ENCODE measurements at places on chromosomes 7 and 10.

DNA sequence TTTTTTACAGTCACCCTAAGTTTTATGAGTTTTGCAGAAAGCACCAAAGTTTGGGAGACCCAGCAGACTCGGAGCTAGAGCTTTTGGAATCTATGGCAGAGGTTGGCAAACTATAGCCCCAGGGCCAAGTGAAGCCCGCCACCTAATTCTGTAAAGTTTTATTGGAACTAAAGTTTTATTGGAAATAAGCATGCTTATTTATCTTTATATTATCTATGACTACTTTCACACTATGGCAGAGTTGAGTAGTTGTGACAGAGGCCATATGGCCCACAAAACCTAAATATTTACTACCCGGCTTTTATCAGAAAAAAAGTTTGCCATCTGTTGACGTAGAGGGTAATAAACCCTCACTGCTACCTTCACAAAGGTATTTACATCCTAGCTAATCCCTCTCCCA lies 267.6 kb downstream of the GPAM start:
- DNase-seq = no peak

DNA sequence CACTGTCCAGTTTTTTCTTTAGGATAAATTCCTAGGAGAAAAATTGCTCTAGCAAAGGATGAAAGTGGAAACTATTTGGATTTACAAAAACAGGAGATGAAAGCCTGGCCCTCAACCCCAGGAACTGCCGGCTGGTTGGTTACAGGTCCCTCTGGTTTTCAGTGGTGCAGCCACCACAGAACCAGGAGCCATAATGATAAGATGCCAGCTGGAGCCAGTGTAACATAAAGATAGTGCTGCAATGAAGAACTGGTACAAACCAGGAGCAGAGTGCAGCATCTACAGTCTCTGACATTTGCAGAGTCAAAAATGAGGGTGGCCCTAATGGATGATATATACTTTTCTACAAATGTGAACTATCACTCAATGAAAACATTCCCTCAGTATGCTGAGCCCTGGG lies 20.4 kb upstream of the NUP42 start:
- no peak for DNase-seq

DNA sequence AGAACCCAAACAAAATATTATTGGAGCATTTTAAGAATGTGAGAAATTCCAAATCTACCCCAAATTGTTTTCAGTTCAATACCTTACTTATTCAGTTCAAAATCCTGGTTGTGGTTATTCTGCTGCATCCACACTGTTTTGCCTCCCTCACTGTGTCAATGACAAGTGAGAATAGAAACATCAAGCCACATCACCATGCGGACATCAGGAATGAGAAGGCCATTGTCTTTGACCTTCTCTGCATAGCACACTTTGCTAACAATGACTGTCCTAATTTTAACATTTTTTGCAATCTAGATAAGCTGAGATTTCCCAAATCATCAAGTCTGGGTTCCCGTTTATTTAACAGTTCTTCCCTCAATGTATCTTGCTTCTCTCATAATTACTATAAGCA lies 93.7 kb downstream of the ELAPOR2 start:
- no peak for DNase-seq

DNA sequence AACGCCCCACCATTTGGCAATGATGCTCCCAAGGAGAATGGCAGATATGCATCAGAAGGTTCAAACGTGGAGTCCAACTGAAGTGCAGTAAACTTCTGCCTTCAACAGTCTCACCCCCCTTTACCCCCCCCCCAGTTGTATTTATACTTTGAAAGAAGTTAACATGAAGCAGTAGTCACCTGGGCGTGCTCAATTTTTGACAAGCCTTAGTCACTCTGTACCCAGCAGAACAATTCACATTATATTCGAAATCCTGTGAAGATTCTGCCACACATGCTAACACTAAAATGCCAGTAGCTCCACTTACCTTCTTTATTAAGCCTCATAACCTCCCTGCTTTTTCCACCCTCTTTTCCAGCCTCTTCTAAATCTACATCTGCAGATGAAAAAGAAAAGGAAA lies 894 bp downstream of the ATXN7L1 start:
- DNase-seq = no peak

- no peak for DNase-seq
Measured at GRCh38 chr10:132913559-132914115, 28.7 kb downstream of the CFAP46 start.

DNA sequence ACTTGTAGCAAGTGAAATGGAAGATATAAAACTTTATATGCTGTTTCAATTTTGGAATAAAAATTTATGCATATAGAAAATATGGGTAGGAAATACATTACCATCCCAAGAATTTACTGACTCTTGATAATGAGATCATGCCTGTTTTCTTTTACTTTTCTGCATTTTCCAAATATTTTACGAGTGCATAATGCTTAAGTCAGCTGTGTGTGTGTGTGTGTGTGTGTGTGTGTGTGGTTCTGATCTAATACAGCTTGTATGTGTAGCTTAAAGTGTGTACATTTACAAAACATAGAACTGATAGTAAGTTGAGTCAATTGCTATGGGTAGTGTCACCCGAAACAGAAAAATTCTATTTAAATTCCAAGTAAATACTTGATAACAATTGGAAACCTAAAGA lies 315.9 kb upstream of the LRRN3 start:
- no peak for DNase-seq

DNA sequence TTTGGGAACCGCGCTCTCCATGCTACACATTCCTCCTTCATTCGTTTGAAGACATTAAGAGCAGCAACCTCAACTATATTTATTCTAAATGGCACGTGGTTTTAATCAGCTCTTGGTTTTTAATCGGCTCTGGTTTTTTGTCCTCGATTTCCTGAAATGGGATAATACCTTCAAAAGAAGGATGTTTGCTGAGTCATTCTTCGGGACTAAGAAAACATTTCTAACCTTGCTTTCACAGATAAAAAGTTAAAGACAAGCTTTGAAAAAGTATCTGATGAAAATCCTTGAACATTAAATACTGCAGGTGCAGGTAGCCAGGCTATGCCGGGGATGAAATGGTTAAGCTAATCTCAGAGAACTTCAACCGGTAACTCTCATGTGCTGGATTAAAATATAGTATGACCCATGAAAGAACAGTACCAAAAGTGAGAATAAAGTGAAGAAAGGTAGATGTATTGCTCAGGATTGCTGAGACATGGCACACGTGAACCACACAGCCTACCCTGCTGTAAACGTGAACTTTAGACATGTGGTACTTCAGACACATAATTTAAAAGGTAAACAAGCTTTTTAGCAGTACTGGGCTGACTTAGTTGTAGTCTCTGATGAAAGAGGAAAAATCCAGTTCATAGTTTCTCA lies 89.1 kb downstream of the PTPRN2 start:
- no peak for DNase-seq

- no peak for DNase-seq
Measured at GRCh38 chr10:93437086-93437945, 44.8 kb downstream of the MYOF start.

GRCh38 chr7:106615808-106616707 lies 44.9 kb downstream of the CCDC71L start:
- DNase-seq = no peak

GRCh38 chr10:28199941-28200340 lies 102.9 kb downstream of the MPP7 start:
- no peak for DNase-seq

DNA sequence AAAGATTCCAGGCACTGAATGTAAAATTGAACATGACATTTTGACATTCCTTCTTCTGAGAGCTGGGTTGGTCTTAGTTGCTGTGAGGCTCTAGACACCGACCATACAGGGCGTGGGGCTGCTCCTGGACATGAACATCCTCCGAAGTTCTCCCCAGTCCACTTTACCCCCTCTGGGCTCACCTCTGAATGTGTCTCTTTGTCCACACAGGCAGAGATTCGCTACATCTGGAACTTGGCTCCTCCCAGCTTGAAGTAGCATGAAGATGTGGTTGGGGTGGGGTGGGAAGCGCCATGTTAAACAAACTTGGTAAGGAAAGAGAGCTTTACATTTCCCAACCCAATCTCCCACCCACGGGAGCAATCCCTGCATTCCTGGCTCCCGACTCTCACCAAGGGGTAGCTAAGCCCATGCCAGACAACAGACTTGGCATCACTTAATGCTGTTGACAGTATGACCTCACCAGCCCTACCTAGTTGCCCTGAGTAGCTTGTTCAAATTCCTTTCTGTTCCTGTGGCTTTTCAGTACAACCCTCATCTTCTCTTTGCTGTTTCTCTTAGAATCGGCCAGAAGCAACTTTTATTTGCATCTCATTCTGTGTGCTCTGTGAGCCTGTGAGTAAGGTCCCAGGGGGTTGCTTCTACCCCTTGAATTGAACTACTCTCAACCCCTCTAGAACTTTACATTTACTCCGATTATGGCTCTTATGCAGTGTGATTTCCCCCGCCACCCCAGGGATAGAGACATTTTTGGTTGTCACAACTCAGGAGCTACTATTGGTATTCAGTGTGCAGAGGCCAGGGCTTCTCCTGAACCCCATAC lies 211.4 kb downstream of the SEC23IP start:
- DNase-seq = no peak

GRCh38 chr10:17033529-17034260 lies 95.9 kb downstream of the CUBN start:
- peak; percentile 33 for DNase-seq

- peak; percentile 77 for DNase-seq
Measured at GRCh38 chr10:76984559-76985443, 652.8 kb downstream of the KCNMA1 start.

DNA sequence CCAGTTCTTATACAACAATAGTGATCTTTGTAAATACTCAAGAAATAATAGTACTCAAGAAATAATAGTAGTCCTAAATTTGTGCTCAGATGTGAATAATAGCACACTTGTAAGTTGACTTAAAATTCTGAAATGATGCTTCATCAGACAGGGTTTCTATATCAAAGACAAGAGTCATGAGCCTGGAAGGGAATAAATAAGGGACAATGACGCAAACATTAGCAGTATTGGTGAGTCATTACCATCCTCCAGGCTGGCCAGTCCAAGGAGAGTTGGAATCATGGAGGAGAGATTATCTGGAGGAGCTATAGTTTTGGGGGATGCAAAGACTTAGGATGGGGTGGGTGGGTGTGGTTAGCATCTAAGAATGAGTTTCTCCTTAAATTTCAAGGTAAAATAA lies 6.1 kb upstream of the SH3PXD2A start:
- DNase-seq = no peak

- DNase-seq = no peak
Measured at GRCh38 chr10:125626671-125627070, 56.3 kb downstream of the TEX36 start.

- DNase-seq = no peak
Measured at GRCh38 chr7:81499262-81500116, 270.4 kb downstream of the HGF start.

- DNase-seq = no peak
Measured at GRCh38 chr7:65951837-65952578, 30.0 kb downstream of the GUSB start.

DNA sequence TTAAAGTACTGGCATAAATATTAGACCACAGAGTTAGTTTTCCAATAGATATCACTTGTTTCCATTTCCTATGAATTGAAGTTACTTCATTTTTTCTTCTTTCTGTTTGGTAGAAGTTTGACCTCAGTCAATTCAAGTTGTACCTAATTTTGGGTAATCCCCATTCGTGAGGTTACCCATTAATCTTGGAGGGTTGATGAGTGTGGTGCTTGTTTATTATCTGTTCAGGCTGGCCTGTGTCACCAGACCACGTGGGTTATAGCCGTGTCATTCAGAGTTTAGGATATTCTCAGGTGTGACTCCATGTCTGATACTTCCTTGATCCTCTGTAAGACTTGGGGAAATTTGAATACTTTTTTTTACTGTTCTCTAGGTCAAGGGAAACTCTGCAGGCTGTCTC lies 133.9 kb upstream of the TPK1 start:
- DNase-seq = no peak

DNA sequence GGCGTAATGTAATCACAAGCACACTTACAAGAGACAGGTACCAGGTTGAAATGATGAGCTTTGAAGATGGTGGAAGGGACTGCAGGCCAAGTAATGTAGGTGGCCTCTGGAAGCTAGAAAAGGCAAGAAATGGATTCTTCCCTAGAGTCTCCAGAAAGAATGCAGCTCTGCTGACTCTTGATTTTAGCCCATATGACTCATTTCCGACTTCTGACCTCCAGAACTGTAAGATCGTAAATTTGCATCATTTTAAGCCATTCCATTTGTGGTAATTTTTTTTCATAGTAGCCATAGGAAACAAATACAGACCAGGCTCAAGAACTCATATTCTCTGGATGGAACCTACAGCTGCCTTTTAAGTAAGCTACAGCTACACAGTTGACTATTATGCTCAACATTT lies 315.5 kb downstream of the MAGI2 start:
- DNase-seq = no peak

DNA sequence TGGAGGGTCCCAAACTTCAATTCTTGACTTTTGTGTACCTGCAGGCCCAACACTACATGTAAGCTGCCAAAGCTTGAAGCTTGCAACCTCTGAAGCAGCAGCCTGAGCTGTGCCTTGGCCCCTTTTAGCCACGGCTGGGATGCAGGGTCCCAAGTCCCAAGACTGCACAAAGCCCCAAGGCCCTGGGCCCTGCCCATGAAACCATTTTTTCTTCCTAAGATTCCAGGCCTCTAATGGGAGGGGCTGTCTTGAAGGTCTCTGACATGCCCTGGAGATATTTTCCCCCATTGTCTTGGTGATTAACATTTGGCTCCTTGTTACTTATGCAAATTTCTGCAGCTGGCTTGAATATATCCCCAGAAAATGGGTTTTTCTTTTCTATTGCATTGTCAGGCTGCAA lies 52.7 kb downstream of the MTURN start:
- DNase-seq = no peak

DNA sequence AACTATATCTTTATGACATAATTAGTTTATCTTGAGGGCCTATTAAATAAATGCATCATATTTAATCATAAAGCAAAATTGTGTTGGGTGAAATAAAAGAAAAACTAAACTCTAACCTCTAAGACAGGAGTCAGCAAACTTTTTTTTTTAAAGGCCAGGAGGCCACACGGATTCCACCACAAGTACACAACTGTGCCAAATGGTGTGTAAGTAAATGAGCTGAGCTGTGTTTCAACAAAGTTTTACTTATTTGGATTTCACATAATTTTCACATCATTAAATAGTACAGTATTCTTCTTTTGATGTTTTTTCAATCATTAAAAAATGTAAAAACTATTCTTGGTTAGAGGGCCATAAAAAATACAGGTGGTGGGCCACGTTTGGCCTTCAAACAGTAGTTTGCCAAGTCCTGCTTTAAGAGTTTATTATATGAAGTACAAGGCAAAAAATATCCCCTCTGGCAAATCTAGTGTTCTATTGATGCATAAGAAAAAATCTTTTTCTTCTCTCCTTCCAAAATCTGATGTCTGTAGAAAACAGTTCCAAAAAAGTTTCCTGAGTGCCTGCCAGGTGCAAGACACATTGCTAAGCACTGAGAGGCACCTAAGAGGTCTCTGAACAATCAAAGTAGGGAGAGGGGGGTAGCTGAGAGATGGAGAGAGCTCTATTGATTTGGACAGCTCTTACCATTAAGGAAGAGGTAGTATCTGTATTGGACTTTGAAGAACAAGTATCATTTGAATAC lies 26.5 kb upstream of the SPOCK2 start:
- no peak for DNase-seq
